C1 segment of cervical spinal cord (tissue), 14 donors: ENCODE measurements at places on chromosomes 6 and 20.

- DNase-seq = no peak
Observed at GRCh38 chr6:13013681-13014503, 297.3 kb downstream of the PHACTR1 start.

- no peak for DNase-seq
Observed at GRCh38 chr6:158877716-158878115, 58.5 kb upstream of the EZR start.

- no peak for DNase-seq
Observed at GRCh38 chr6:16967470-16967817, 134.4 kb upstream of the STMND1 start.

GRCh38 chr20:36408219-36408618 lies 102.1 kb downstream of the DLGAP4 start:
- no peak for DNase-seq

DNA sequence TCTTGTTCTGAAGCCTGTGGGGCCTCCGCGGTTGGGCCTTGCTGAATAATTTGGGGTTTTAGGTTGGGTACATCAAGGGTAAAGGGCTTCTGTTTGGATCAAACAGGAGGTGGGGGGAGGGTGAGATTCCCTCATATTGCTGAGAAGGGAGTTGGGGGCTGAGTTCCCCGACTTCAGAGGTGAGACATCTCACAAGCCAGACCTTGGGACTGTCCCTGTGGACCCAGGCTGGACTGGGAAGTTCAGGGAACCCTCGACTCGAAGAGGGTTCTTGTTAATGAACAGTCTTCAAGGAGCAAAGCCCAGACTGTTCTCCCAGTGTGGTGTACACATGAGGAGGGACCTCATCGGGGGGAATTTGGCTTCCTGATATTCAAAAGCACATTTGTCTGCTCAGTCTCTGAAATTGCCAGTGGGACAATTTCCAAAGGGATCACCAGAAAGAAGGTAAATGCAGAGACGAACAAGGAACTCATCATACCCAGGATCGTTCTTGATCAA lies 118.5 kb downstream of the SYCP2 start:
- no peak for DNase-seq

- DNase-seq = no peak
Observed at GRCh38 chr6:3108746-3109414, 9.6 kb upstream of the BPHL start.

GRCh38 chr6:100261486-100261885 lies 203.2 kb downstream of the SIM1 start:
- DNase-seq = no peak

DNA sequence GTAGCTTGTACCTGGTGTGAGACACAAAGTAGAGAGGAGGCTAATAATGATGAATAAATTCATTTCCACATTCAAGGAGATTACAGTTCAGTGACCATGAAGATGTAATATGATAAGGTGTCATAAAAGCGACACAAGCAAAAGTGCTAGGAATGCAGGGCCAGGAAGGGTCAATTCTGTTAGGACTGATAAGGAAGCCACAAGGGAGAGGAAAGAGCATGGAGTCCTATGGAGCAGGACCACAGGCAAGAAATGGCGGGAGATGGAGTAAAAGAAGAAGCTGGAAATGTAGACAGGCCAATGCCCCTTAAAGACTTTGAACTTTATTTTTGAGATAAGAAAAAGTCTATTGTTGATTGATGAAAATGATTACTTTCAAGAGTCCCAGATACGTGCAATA lies 161.8 kb upstream of the KCNK16 start:
- no peak for DNase-seq

DNA sequence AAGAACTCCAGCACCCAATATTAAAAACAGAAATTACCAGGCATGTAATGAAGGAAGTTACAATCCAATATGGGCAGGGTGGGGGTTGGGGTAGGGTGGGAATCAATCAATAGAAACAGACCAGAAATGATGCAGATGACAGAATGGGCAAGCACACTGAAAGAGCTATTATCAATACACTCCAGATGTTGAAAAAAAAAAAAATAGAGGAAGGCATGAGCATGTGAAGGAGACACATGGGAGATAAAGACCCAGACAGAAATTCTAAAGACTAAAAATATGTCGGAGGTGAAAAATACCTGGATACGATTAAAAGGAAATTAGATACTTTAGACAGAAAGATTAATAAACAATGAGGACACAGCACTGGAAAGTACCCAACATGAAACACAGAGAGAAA lies 19.1 kb upstream of the ZC3H12D start:
- no peak for DNase-seq

- DNase-seq = no peak
Observed at GRCh38 chr6:155676346-155676745, 220.7 kb upstream of the NOX3 start.

DNA sequence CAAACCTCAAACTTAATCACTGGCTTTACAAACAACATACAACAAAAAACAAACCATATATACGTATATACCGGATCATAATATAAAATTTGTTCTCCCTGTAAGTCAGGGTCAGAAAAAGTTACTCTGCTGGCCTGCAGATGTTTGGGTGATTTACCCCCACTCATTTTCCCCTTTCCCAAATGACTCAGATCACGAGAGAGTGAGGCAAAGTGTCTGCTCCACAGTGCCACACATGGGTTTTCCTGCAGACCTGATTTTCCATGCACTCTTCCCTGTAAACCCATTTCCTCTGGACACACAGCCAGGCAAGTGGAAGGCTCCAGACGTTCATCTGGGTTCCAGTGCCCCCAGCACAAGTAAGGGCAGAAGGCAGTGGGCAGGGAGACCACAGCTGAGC lies 23.5 kb downstream of the GFOD1 start:
- DNase-seq = no peak

GRCh38 chr6:111718326-111718725 lies 112.6 kb upstream of the TRAF3IP2 start:
- no peak for DNase-seq

DNA sequence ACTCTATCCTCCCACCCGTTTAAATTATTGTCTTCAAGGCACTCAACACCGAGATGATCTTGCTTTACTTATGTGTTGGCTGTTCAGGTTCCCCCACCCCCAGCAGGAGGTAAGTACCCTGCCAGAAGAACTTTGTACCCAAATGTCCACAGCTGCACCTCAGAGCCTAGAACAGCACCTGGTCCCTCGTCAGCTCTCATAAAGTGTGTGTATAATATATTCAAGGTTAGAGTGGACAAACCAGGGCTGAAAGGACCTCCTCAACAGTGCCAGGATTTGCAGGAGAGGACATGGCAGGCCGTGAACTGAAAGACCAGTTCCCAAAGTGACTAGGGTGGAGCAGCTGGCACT lies 5.9 kb upstream of the CPXM1 start:
- no peak for DNase-seq

DNA sequence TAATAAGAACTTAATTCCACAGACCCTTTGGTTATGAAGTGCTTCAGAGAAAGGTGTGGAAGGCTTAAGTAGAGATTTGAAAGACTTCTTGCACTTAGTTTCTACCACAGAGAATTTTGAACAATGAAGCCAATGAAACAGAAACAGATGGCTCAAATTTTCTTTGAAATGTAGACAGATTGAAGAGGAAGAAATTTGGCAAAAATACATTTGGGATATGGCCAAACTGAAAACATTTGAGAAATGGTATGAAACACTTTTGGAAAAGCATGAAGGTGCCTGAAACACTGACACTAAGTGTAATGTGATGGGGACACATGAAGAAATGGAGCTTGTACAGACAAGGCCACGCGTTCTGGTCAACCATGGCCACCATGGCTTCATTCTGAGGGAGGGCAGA lies 272.4 kb upstream of the EXOC2 start:
- no peak for DNase-seq

GRCh38 chr6:21181866-21182265 lies 411.7 kb upstream of the SOX4 start:
- DNase-seq = no peak

DNA sequence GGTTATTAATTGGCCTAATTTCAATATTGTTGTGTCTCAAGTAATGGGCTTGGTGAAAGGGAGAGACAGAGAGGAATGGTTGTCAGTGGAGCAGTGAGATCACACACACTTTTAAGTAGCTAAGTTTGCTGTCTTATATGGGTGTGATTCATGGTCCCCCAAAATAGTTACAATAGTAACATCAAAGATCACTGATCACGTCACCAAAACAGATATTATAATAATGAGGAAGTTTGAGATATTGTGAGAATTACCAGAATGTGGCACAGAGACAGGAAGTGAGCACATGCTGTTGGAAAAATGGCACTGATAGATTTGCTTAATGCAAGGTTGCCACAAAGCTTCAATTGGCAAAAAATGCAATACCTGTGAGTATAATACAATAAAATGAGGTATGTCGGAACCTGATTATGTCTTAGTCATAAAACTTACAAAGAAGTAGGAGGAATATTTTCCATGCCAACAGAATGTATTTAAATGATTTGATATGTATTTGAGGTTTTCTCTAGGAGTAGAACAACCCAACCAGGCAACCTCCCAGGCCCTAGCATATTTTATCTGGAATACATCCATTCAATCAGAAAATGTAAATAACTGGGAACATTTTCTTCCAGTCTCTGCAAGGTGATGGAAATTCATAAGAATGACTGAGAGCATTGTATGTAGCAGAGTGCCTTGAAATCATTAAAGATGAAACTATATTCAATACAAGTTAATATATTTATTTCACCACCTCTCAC lies 167.8 kb downstream of the CARMIL1 start:
- no peak for DNase-seq

GRCh38 chr6:116472706-116473105 lies 11.5 kb downstream of the CALHM6 start:
- DNase-seq = no peak

DNA sequence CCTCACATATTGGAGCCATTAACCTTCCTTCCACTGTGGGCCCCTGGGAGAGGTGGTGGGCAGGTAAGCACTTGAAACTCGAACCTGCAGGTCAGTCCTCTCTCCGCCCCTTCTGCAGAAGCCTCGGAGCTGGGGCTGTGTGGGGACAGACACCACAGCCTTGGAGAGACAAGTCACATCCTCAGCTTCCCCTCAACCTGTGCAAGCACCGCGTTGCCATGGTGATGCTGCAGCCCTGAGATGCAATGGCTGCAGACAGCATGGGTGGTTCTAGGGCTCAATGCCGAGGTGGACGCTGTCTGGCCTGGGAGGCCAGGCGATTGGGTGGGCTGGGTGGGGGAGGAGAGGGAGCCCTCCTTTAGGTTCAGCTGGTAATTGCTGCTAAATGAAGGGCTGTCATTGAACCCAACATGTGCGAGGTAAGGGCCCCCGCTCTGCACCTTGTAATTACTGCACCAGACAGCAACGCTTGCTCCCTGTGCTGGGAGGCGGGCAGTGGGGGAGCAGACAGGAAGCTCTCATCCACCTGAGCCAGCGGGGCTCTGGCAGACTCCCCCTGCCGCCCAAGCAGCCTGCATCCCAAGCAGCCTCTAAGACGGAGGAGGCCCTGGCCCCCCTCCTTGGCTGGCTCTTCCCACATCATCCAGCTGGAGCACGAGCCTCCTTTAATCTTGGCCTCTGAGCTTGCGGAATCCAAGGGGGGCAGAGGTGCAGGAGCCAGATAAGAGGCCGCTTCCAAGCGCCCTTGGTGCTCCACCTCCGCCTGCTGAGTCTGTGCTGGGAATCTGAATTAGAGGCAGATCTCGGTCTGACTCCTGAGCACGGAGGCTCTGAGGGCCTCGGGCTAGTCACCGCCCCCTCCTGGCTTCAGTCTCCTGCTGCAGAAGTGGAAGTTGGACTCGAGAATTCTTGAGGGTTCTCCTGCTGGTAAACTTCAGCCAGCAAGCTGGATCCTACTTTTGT lies 39.8 kb upstream of the CDH22 start:
- no peak for DNase-seq

- DNase-seq = no peak
Observed at GRCh38 chr6:152976749-152977148, 6.1 kb downstream of the FBXO5 start.
